ENCODE measurements at places on chromosomes 5 and 9. TPM values are rescaled to one million over a fixed set of nuclear protein-coding genes. Genes with fewer than 3 reads are reported as not detected.

DNA sequence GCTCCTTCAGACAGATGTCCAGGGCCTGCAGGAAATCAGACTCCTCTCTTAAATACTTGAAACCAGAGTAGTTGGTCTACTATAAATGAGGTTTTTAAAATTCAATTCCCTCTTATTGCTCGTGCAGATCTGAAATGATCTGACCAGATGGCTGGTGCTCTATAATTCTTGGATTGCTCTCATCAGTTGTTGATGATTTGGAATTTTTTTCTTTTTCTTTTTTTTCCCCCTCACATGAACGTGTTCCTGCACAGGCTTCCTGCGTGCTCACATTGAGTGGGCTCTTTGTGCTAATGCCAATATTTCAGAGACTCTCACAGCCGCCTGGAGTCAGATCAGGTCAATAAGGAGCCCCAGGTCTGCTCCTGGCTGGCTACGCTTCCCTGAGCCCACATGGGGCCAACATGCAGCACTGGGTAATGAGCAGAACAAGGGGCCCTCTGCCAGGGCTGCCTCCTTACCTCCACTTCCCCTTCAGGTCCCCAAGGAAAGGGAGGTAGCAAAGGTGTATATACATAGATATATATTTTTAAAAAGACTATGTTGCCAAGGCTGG, 82.0 kb downstream of the SIL1 start:
- no peaks in the 10 kb centered on the region for H3K27me3 ChIP-seq
- peaks cover 5% of the 10 kb centered on the region for H3K36me3 ChIP-seq
- no peak overlapping the region for H3K4me3 ChIP-seq
- DNase-seq = no peak
- no peaks in the 10 kb centered on the region for H3K4me1 ChIP-seq

The STK32A gene
- 7.4 TPM for total RNA-seq

The SLC27A6 gene
- 2.5 TPM for total RNA-seq

The TRAF1 gene
- 6.5 TPM for total RNA-seq

The PCDHGA6 gene
- 0.50 TPM for total RNA-seq

DNA sequence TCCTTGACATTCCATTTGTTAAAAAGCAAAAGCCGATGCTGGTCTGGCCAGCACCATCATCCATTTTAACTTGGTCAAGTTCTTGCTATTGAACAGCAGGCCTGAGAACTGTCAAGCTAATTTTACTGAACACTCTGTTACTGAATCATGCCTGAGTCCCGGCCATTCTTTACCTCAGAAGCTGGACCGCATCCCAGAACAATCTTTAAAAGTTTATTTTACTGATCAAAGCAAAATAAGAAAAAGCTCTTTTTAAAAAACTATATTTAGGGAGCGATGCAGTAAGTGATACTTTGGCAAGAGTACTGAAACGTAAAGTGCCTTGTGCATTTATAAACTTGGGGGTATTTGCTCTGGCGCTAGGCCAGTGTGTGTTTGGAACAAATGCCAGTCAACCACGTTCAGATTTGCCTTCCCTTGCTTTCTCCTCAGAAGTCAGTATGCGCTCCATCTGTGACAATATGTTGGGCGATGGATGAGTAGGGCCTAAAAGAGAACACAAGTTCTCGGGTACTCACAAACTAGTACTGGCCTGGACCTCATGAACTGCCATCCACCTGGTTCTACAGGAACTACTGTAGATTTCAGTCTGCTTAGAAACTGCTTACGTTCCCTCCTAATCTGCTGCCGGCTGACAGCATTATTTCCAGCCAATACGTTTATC, 161.9 kb downstream of the MAPKAP1 start:
- no peak for DNase-seq
- no peaks in the 10 kb centered on the region for H3K4me1 ChIP-seq
- H3K36me3 ChIP-seq = peaks cover 7% of the 10 kb centered on the region
- no peak overlapping the region for H3K4me3 ChIP-seq
- no peaks in the 10 kb centered on the region for H3K27me3 ChIP-seq
- no peak overlapping the region for H3K27ac ChIP-seq

- H3K4me3 ChIP-seq = no peak overlapping the region
- H3K27ac ChIP-seq = peak overlapping the region; percentile 19
- no peaks in the 10 kb centered on the region for H3K36me3 ChIP-seq
- H3K4me1 ChIP-seq = peaks cover 5% of the 10 kb centered on the region
- no peaks in the 10 kb centered on the region for H3K27me3 ChIP-seq
Observed at GRCh38 chr5:53568401-53568800, 8.0 kb downstream of the NDUFS4 start.

The MEGF10 gene
- 14.3 TPM for total RNA-seq

DNA sequence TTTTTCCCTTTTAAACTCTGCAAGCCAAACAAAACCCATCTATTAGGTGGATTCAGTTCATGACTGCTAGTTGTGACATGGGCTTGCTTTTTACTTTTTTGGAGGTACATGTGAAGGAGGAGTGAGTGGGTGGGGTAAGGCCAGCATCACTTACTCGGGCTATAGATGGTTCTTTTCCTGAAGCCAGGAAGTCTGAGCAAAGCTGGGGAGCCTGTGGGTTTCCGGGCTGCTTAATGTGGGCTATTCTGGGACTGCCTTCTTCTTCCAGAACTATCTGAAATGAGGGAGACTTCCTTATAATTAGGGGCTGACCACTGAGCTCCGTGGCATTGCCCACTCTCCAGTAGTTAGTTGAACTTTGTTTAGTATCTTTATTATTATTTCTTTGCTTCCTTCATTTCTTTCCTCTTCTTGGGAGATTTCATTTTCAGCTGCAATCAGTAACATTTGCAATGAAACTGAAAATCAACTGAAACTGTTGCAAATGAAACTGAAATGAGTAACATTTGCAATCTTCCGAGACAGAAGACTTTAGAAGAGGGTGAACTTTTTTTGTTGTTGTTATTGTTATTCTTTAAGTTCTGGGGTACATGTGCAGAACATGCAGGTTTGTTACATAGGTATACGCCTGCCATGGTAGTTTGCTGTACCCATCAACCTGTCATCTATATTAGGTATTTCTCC, 204.9 kb downstream of the LRRC70 start:
- no peaks in the 10 kb centered on the region for H3K36me3 ChIP-seq
- no peak overlapping the region for H3K27ac ChIP-seq
- DNase-seq = no peak

DNA sequence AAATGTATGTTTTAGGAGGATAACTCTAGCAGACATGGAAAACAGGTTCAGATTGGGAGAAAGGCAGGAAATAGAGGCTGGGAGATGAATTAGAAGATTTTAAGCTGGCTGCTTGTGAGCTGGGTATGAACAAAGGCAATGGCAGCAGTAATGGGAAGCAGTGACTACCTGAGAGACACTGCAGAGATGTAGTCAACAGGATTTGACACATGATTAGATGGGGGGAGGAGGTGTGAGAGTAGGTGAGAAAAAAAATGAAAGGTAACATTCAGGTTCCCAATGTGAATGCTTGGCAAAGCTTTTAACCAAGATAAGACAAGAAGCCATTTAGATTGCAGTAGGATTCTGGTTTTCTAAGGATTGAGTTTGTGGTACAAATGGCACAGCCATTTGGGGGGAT, 22.8 kb upstream of the IFNE start:
- H3K27me3 ChIP-seq = no peaks in the 10 kb centered on the region
- peaks cover 20% of the 10 kb centered on the region for H3K4me1 ChIP-seq
- DNase-seq = peak; percentile 80
- H3K36me3 ChIP-seq = no peaks in the 10 kb centered on the region
- H3K27ac ChIP-seq = no peak overlapping the region

The RNF183 gene
- total RNA-seq = 0.48 TPM

- peaks cover 17% of the 10 kb centered on the region for H3K4me1 ChIP-seq
- H3K27me3 ChIP-seq = peaks cover 14% of the 10 kb centered on the region
- peaks cover 45% of the 10 kb centered on the region for H3K36me3 ChIP-seq
- DNase-seq = peak; percentile 96
- H3K4me3 ChIP-seq = peak overlapping the region; percentile 92
- peak overlapping the region; percentile 93 for H3K27ac ChIP-seq
Observed at GRCh38 chr5:177495243-177496060, 2.0 kb downstream of the PDLIM7 start.
